Activated CD8-positive, alpha-beta memory T cell treated with anti-CD3 and anti-CD28 coated beads for 1 hour (primary cell): ENCODE measurements at places on chromosomes 4 and X.

DNA sequence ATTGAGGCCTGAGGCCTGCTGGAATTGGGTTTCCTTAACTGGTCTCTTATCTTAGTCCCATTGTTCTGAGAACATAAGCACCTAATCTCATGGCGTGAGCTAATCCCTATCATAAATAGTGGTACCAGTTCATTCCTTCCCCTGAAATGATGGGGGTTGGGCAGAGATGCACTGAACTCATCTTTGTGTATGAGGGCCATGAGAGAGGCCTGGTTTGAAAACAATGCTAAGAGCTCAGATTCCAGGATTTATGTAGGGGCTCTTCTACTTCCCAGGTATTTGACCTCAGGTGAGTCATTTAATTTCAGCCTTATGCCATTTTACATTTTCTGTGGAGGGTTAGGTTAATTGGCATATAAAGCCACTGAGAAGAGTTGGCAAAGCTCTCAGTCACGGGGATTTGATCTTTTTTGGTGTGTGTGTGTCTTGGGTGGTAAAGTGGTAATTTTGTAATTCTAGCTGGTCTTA is 4.4 kb downstream of the RBM3 start:
- DNase-seq: no peak

DNA sequence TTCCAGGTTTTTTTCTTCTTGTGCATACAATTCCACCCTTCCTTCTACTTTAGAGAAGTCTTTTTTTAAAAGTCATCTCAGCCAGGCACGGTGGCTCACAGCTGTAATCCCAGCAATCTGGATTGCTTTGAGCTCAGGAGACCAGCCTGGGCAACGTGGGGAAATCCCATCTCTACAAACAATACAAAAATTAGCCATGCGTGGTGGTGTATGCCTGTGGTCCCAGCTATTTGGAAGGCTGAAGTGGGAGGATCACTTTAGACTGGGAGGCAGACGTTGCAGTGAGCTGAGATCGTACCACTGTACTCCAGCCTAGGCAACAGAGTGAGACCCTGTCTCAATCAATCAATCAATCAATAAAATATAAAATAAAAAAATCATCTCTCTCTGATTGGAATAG is 14.8 kb downstream of the ELOVL6 start:
- no peak for DNase-seq

DNA sequence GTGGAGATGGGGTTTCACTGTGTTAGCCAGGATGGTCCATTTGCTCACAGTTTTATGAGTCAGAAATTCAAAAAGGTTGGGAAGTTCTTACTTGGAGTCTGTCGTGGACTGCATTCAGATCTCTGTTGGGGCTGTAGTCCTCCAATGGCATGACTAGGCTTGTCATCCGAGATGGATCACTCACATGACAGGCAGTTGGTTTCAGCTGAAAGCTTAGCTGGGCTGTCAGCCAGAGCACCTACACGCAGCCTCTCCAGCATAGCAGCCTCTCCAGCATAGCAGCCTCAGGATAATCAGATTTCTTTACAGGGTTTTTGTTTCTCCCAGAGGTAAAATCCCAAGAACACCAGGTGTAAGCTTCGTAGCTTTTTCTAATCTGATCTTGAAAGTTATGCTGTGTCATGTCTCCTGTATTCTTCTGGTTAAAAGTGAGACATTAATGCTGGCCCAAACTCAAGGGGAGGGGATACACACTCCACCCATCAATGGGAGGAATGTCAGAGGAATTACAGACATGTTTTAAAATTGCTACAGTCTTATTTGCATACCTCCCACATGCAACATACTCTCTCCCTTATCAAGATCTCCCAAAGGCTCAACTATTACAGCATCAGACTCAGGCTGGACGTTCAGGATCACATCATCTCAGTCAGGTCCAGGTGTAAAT is 31.6 kb upstream of the SOD3 start:
- DNase-seq: no peak

- DNase-seq: no peak
Observed at GRCh38 chr4:173012608-173013007, 156.0 kb upstream of the GALNT7 start.

DNA sequence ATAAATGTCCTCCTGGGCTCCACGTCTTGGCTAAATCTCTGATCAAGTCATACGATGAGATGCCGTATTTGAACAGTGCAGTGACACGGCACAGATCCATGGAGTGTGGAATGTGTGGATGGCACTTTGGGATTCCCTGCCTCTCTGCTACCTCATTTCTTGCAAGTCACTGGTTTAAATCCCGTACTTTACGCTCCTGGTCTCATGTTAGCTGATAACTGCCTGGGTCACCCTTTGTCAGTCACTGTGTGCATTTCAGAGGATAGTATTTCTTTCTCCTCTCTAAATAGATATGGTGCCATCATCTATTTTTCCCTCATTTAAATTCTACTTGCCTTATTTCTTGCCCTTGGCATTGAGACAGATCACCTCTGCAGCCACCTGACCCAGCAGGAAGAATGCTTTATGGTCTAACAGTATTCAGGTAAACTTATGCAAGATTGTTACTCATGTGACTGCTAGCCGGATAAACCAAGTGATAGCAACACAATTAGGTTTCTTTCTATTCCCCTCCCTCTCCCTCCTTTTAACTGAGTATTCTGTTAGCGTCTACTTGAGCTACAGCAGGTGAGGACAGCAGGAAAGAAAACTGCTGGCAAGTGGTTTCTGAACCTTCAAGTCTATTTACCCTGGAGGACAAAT is 2.8 kb downstream of the EGF start:
- DNase-seq: no peak

DNA sequence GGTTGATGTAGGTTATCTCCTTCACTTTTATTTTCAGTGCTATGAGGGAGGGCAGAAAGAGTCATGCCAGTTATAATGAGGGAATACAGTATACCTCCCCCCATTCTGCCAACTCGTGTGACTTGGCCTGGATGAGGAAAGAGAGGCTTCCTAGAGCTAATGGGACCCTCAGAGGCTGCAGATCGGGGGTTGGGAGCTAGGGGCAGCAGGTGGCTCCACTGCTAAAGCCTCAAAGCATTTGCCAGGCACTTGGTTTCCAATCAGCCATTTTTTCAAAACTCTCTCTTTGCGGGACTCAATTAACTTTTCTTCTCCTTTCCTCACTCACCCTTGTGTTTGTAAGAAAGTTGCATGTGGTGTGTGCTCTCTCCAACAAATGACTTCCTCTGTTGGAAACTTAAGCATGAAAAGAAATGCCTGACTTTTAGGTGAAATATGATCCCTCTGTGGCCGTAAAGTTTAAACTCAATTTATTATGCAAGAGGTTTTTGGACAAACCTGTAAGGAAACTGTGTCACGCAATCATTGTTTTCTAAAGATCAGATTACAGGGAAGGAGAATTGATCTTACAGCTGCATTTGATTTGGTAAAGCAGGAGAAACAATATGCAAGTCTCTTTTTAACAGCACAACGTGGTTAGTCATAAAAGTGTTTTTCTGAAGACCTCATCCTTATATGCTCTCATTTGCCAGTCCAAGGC is 7.0 kb downstream of the SFRP2 start:
- DNase-seq: no peak

GRCh38 chrX:102728646-102729045 is 8.1 kb downstream of the GPRASP3 start:
- no peak for DNase-seq

- DNase-seq: no peak
Observed at GRCh38 chr4:101414496-101414895, 67.2 kb upstream of the PPP3CA start.

GRCh38 chr4:7803992-7804755 is 135.5 kb downstream of the AFAP1 start:
- DNase-seq: peak; percentile 44

DNA sequence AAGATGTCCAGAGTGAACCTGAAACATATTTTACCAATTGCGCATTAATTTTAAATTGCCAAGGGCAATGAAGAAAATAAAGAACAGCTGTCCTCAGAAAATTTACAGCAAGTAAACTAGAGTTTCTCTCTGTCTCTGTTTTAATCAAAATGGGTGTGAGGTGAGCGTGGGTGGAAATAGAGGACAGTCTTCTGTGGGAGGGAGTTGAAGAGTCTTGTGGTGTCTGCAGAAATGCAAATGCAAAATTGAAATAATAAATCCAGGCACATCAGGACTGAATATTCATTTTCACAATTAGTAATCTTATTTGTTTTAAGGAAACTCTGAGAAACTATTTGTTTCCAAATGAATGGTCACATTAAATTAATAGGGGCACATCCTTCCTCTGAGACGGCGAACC is 192.0 kb downstream of the ARHGAP10 start:
- no peak for DNase-seq

DNA sequence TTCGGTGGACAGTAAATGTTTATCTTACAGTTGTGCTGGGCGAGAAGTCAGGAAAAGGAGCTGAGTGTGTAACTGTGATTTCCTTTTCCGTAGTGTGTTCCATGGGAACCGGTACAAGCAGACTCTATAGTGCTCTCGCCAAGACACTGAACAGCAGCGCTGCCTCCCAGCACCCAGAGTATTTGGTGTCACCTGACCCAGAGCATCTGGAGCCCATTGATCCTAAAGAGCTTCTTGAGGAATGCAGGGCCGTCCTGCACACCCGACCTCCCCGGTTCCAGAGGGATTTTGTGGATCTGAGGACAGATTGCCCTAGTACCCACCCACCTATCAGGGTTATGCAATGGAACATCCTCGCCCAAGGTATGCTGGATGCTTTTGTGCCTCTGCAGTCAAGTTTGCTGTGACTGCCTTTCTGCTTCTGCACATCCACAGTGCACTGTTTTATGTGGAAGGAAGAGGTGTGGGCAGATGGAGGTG is 27.4 kb downstream of the NOCT start:
- no peak for DNase-seq

GRCh38 chrX:134365904-134366303 is 94.1 kb upstream of the HPRT1 start:
- no peak for DNase-seq

- DNase-seq: no peak
Observed at GRCh38 chr4:185811509-185812364, at the start of gene SORBS2. SORBS2 (minus strand) TSS chr4:185812194; CDS start chr4:185690571, 121,623 bp downstream.

GRCh38 chrX:12390301-12390700 is 252.0 kb downstream of the FRMPD4 start:
- no peak for DNase-seq

DNA sequence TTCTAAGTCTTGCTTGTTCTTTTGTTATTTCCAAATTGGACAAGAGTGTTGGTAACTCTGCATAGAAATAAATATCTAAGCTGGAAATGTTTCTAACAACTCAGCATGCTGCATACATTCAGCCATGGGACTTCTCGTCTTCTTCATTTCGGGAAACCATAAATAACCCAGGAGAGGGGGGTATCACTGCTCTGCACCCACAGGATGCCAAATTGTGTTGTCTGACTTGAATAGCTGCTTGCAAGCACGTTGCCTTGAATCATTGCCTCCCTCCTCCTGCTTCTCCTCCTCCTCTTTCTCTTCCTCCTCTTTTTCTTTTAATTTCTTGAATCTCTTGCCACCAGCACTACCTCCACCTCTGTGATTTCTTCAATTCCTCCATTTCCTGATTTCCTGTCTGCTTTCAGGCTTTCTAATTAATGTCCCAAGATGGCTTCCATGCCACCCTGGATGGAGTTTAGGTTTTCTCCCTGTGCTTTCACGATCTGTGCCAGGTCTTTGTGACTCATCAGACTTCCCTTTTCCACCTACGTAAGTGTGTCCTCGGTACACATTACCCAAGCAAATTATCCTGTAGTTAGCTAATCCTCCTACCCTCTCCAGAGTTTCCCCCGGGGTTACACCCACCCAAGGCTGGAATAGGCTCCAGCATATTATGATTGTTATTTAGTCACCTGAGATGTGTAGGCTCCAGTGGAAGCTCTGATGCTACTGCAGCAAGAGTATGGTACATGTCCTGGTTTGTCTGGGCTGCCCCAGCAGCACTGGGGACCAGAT is 122.6 kb upstream of the VCX3B start:
- DNase-seq: no peak

DNA sequence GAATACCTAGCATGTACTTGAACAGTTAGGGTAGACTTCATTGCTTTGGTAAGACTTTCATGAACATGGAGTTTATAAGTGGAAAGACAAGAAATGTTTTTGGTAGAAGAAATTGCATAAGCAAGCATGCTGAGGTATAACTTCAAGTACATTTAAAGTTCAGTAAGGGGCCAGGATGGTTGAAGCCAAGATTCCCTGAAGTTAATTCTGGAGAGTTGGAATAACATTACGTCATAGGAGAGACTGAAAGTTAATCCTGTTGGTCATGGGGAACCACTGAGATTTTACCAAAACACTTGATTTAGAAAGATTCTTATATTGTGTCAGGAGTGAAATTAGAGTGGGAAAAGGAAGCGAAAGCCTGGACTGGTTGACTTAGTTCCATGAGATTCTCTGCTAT is 767.5 kb upstream of the MAGEB2 start:
- no peak for DNase-seq

DNA sequence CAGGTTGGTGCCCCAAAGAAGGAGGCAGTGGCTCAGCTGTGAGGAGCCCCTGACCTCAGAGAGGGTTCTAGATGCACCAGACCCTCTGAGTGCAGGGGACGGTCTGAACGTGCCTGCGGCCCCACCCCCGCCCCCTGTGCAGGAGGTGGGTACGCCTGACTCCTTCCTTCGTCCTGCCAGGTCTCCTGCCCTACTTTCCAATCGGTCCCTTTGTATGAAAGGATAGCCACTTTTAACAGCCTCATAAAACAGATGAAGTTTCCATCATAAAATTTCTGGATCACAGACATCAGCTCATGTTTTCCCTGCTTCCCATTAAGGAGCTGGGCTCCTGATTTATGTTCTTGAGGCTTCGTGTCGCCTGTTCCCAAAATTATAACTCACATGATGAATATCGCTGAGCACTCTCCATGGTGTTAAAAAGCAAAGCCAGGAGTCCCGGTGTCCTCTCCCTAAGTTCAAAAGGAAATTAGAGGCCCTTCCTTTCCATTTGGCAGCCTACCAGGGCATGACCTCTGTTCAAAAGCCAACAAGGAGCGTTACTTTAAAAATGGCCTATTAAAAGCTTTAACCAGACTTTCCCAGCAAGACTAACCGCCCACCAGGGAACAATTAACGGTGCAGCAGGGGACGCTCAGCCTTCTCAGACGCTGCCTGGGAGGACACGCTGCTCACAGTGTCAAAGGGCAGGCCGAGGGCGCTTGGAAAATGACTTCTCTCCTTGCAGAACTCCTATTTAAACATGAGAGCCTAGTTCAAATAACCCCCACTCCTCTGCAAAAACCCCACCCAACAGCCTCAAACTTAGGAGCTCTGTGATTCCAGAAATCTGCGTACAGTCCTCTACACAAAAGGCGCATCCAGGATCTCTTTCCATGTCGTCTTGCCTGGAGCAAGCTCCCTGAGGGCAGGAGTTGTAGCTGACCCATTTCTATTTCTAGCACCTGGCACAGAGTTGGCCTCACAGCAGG is 181.9 kb downstream of the AFAP1 start:
- no peak for DNase-seq
